ENCODE measurements at places on chromosomes 12 and 14.

- DNase-seq = no peak
Measured at GRCh38 chr14:104034976-104035699, 50.4 kb upstream of the ASPG start.

DNA sequence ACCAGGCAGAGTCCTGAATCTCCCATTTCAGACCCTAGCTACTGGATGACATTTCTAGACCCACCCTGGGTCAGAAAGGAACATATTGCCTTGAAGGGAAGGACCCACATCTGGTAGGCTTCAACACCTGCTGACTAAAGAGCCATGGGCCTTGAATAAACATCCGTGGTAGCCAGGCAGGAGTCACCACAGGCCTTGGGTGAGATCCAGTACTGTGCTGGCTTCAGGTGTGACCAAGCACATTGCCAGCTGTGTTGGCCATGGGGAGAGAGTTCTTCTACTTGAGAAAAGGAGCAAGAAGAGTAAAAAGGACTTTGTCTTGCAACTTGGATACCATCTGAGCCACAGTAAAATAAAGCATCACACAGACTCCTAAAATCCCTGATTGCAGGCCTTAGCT is 332.6 kb downstream of the SLC16A7 start:
- no peak for DNase-seq

GRCh38 chr12:113347892-113348291 is 10.5 kb upstream of the PLBD2 start:
- DNase-seq = no peak

DNA sequence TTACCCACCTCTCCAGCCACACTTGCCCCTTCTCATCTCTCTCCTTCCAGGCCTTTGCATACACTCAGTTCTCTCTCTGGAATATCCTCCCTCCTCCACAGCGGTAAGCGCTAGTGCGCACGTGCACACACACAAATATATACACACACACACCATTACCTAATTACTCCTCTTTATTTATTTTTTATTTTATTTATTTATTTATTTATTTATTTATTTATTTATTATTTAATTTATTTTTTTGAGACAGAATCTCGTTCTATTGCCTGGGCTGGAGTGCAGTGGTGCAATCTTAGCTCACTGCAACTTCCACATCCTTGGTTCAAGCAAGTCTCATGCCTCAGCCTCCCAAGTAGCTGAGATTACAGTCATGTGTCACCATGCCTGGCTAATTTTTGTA is 11.7 kb downstream of the ASIC1 start:
- no peak for DNase-seq

DNA sequence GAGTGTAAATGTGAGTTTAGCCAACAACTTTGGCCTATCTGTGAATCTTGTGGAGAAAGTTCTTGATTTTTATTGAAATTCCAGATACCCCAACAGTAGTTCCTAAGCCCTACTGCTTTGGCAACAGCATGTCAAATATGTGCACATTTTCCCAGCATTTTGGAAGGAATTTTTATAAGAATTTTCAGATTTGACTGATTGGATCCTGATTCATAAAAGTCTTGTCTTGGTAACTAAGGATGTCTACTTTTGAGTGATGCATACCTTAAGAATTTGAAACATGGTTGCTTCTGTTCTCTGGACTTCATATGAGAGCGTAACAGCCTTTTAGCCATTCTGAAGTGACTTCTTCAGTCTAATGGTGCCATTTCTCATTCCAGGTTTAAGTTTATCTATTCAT is 106.7 kb downstream of the ANO4 start:
- DNase-seq = no peak

- no peak for DNase-seq
Measured at GRCh38 chr14:20733684-20734429, 11.8 kb upstream of the EDDM3A start.

DNA sequence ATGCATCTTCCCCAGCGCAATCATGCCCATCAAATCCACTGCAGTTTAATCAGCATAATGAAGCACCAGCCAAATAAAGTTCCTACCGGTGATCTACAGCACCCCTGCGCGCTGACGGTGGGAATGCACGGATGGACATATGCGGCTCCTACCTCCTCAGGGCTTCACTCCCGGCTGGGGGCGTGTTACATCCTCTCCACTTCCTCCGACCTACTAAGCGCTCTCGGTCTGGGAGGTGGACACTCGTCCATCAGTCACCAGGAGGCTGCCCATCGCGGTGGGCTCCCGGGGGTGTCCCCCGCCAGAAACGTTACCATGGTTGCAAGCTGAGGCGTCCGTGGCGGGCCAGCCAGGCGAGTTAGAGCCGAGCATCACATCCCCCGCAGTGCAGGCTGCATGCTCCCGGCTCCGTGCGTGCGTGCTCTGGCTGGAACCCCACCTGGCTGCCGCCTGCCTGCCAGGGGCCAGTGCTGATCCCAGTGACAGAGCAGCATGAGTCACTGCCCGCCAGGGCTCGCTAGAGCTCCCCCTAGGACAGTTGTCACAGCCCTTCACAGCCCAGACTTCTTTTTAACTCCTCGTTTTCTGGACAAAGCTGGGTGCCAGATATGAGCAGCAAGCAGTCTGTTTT is 73.0 kb downstream of the CIT start:
- peak; percentile 90 for DNase-seq
